Brain microvascular endothelial cell (primary cell): ENCODE measurements at places on chromosomes 3 and 15.

- DNase-seq, result no peak
These were observed 302.2 kb downstream of the TUSC7 start for GRCh38 chr3:117011687-117012250.

GRCh38 chr3:146072061-146072460, 88.9 kb downstream of the PLOD2 start:
- no peak for DNase-seq

DNA sequence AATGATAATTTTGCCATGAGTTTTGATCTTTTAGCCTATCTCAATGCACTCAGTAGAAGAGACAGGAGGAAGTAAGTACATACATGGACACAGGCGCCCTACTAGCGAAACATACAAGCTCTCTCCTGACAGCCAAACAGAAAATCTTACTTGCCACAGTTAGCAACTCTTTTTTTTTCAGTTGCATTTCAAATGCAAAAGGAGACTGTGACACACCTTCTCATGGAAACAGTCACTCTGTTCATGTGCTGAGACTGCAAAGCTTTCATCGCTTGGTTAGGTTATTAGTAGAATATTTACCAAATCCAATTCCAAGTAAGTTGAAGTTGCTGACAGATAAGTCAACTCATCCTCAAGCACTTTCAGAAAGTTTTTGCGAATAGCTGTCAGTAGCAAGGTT, 223.3 kb downstream of the FOXP1 start:
- no peak for DNase-seq

DNA sequence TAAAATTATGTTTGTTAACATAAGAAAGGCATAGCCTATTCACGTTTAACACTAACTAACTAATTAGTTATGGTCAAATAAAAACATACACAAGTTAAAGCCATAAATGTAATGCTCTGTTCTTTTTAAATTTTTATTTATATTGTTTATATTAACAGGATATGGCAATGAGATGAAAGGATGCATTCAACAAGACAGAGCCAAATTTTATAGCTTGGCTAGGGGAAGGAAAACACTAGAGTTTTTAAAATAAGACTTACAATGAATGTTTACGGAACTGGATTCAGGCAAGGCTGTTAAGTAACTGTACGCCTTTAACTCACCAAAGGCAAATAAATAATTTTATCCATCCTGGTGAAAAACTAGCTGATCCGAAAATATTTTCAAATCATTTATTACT, 86.4 kb downstream of the ZPLD1 start:
- no peak for DNase-seq

DNA sequence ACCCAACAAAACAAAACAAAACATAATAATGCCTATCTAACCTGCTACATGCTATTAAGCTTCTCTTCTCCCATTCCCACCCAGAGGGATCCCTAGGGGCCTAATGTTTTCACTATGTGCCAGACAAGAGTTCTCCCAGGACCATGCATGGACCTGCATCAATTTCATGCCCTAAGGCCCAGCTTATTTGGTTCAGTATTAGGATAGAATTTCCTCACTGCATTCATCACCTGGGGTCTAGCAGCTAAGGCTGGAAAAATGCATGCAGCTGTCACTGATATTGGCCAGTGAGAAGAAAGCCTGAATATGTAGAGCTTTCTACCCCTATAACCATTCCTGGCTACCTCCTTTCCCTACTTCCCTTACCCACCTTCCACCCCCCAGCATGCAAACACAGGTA, 2.0 kb upstream of the HCLS1 start:
- DNase-seq, result no peak

GRCh38 chr3:8424281-8424680, 77.3 kb upstream of the LMCD1 start:
- DNase-seq, result no peak

GRCh38 chr15:68416158-68416535, 15.8 kb downstream of the ITGA11 start:
- no peak for DNase-seq

DNA sequence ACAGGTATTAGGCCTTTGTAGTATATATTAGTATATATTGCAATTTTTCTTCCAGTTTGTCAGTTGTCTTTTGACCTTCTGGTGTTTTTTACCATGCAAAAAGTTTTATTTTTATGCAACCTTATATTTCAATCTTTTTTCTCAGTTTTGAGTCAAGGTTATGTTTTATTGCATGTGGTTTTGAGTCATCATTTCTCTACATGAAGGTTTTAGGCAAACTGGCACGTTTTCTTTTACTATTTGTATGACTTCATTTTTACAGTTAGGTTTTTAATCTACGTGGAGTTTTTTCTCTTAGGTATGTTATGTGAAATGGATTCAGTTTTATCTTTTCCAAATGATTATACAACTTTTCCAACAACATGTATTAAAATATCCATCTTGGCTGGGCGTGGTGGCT, 36.8 kb upstream of the TCAIM start:
- no peak for DNase-seq

GRCh38 chr3:72601060-72601459, 247.2 kb downstream of the SHQ1 start:
- DNase-seq, result no peak

GRCh38 chr3:31974471-31974870, 6.6 kb downstream of the OSBPL10 start:
- DNase-seq, result peak; percentile 62

DNA sequence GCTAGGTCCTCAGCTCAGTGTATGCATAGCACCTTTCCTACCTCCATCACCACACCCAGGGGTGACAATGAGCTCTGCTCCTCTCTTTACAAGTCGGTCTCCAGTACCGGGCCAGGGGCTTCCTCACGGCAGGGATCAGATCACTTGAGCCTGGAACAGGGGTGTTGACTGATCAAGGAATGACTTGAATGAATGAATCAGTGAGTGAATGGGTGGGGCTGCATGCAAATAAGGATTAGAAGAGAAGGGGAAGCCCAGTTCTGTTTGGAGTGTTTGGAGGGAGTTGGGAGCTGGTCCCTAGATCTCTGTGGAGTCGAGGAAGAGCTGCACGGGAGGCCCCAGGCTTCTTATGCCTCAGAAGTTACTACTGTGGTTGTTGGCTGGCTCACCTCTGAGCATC, 87.0 kb downstream of the TMEM266 start:
- DNase-seq, result no peak

GRCh38 chr3:154759966-154760365, 320.2 kb upstream of the MME start:
- no peak for DNase-seq

- no peak for DNase-seq
These were observed 263.8 kb downstream of the SLCO3A1 start for GRCh38 chr15:92117261-92117731.

DNA sequence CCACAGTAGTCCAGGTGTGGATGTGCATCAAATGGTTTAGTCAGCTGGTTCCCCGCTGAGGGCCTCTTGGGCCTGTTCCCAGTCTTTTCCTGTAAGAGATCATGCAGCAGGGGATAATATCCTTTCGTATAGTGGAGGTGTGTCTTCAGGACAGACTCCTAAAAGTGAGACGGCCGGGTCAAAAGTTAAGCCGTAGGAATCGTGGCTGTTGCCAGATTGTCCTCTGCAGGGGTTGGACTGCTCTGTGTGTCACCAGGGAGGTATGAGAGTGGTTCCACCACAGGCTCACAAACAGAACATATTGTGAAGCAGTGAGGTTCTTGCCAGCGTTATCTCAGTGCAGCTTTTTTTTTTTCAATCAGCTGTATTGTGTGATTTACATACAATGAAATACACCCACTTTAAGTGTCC, 95.0 kb downstream of the VGLL4 start:
- DNase-seq, result peak; percentile 85

DNA sequence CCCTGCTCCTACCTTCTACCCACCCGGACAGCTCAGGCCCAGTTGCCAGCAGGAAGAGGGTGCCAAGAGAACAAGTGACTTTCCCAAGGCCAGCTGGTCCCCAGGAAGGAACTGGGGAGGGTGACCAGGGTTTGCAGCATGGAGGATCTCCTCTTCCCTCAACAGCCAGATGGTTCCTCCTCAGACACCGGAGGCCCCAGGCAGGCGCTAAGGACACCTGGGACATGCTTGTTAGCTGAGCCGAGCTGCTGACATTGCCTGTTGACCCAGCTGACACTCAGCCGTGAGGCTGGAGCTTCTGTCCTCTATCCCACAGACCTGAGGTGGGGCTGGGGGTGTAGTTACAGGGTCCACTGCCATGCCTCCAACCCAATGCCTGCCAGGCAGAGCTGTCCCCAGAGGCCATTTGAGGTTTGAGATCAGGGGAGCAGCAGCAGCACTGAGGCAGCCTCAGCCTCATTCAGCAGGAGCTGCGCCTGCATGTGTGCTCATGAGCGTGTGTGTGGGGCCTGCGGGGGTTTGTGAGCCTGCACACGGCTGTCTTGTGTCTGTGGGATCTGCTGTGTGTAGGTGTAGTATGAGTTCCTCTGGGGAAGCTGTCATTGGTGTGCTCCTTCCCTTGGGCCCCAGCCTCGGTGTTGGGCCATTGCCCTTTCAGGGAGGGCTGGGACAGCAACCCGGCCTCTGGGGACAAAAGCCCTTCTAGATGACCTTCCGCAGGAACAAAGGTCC, 7.1 kb downstream of the CPLX3 start:
- no peak for DNase-seq

DNA sequence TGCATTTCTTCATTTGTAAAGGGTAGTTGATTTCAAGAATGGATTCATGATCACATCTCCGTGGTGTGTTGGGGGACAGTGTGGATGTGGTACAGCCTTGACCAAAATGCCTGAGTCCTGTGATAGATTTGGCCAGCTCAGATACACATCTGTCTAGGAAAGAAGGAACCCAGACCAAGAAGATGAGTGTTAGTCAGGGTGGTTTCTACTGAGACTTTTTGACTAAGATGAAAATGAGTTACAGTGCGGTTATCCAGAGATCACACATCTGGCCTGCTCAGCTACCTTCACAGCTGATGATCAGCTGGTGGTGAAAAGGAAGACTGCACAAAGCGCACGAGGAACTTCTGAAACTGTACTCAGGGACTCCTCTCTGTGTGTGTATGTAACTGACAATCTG, 68.0 kb downstream of the FNDC3B start:
- DNase-seq, result no peak

- no peak for DNase-seq
These were observed 15.9 kb downstream of the CIB1 start for GRCh38 chr15:90217671-90218394.

DNA sequence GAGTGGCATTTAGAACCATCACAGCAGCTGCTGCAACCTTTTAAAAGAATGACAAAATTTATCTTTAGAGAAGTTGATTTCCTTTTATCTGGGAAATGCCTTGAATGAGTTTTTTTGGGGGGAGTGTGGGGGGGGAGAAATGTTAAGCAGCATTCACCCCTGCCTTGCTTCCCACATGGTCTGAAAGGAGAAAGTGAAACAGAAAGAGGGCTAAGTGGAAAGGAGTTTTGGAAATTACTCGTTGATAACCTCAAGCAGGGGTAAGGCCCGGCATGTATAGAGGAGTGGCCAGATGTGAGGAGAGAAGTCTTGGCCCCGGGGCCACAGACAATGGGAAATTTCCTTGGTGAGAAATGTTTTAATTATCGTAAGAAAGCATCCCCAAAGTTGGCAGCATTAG, 23.5 kb downstream of the B3GALNT1 start:
- DNase-seq, result no peak

DNA sequence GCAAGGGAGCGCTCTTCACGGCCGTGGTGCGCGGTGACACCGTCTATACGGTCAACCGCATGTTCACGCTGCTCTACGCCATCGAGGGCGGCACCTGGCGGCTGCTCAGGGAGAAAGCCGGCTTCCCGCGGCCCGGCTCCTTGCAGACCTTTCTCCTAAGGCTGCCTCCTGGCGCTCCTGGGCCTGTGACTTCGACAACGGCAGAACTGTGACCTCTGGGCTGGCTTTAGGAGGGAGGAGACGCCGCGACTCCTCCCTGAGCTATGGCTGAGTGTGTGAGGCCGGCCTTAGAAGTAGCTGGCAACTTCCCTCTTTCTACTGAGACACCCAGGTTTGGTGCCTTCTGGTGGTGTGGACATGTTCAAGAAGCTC, 1.4 kb downstream of the KBTBD13 start:
- peak; percentile 12 for DNase-seq

GRCh38 chr15:71103102-71103676, 12.1 kb upstream of the THSD4 start:
- peak; percentile 61 for DNase-seq

GRCh38 chr3:140470962-140471361, 206.9 kb upstream of the TRIM42 start:
- DNase-seq, result peak; percentile 14

GRCh38 chr3:179046497-179047353, 24.9 kb downstream of the ZMAT3 start:
- DNase-seq, result peak; percentile 64

DNA sequence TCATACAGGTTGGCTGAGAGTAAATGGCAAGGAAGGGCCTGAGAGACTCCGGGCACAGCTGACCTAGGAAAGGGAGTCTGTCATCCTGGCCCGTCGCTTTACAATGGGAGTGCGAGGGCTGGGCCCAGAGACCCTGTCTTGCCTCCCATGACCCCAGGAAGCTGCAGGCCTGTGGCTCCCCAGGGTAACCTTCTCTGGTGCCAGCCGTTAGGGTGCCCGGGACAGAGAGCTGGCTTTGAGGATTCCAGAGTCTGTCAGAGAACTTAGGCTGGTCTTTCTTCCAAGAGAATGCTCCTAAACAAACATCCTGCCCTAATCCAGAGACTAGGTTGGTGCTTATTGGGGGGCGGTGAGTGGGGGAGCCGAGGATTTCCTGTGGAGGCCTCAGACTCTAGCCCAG, 18.5 kb downstream of the ZNF710 start:
- DNase-seq, result no peak

- no peak for DNase-seq
These were observed 59.0 kb upstream of the PPARG start for GRCh38 chr3:12229896-12230295.

- DNase-seq, result peak; percentile 40
These were observed 76.8 kb downstream of the TNIK start for GRCh38 chr3:171383206-171384018.

DNA sequence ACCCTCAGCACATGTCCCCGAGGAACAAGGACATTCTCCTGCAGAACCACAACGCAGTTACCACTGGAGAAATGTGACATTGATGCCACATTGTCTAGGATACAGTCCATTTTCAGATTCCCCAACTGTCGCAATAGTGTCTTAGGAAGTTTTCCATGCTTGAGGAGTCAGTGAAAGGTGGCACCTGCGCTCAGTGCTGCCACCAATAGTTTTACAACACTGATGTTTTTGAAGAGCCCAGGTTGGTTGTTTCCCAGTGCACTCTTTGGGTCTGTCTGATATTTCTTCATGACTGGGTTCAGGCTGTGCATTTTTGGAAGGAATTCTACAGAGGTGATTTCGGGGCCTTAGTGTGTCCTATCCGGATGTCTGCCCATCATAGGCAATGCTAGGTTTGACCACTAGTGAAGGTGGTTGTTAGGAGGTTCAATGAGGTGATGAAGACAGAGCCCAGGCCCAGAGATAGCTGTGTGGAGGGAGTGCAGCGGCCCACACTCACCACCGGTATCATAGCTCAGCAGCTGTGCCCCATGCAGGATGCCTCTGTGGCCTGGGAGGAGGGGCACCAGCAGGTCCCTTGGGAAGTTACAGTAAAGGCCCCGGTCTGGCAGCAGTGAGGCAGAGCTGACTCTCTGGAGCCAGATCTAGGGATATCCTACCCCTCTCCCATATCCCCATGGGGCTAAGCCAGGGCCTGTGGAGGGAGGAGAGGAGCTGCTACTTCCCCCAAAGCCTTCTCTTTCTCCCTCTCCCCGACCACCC, 96.6 kb downstream of the DNAJB8 start:
- no peak for DNase-seq
